ENCODE measurements at places on chromosomes 5 and 9.

- no peak for DNase-seq
These were observed 93.4 kb downstream of the STRBP start for GRCh38 chr9:123174887-123175518.

GRCh38 chr9:10354591-10354990, 258.2 kb downstream of the PTPRD start:
- no peak for DNase-seq

DNA sequence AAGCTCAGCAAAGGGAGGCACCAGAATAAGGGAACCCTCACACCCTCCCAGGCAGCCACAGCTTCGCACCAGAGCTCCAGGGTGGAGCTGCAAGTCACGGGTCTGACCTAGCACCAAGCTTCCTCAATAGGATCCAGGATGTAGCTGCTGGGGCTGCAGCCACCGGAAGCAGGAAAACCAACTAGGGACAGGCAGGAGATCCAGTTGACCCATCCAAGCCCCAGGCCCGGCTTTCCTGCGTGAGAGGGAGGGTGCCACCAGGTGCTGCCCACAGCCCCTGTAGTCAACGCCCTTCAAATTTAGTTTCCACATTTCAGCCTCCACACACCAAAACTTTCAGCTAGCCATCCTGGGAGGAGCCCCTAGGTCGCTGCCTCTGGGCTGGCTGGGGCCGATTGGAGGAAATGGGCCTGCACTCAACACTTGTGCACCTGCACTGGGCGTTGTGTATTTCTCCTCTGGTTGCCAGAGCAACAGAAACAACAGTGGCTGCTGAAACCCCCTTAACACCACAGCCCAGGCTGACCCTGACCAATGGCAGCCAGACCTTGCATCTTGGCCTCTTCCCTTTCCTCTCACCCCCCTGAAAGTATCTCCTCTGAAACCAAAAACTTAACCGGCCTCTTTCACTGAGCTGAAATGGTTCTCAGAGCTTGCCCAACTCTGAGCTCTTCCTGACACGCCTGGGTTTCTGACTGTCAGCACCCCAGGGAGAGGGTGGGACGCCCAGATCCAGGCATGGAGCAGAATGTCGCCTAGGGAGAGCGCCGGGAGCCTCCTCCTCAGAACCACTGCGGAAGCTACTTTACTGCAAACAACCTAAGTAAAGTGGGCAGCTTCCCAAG, 226.5 kb upstream of the MAP3K1 start:
- no peak for DNase-seq

GRCh38 chr9:134190232-134191121, 26.1 kb upstream of the RNU6ATAC start:
- no peak for DNase-seq

DNA sequence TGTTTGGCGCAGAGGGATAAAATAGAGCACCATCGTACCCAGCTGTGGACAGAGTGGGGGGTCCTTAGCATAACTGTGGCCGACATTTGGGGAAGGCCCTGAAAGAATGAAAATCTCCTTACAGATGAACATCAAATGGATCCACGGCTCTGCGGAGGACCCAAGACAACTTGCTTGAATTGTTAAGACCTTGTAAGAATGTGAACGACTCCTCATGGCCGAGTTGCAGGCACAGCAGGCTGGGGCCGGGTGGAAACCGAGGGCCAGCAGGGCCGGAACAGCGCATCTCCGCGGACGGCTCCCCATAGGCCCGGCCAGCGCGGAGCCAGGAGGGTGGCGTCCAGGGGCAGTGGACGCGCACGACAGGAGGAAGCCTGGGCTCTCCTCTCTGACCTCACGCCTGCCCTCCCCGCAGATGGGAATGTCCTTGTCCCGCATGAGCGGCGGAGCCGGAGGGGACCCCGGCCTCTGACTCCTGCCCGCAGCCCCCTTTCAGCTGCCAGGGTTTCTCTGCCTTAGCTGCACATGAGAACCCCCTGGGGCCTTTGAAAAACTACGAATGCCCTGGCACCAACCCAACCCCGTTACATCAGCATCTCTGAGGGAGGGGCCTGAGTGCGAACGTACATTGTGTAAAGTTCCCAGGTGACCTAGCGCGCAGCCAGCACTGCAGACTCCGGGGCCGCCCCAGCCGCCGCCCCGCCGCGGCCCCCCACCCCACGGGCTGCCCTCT, 36.2 kb upstream of the PTCH1 start:
- DNase-seq = peak; percentile 22

- DNase-seq = no peak
These were observed 7.2 kb downstream of the NDUFS6 start for GRCh38 chr5:1808439-1808838.

DNA sequence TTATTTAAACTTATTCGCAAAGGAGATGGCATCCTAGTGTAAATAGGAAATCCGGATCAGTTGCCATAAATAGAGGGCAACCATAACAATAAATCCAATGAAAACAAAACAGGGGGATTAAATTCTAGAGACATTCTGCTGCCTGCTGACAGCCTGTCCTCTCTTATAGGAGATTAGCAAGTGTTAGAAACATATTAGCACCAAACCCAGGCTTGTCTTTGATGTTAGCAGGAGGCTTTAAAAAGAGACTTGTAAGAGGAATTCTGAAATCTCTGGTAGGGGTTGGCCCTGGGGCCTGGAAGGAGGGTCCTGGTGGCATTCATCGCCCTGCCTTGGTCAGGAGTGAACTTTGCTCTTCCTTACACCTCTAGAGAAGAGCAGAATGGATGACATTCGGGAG, 21.6 kb downstream of the NDST1 start:
- no peak for DNase-seq

DNA sequence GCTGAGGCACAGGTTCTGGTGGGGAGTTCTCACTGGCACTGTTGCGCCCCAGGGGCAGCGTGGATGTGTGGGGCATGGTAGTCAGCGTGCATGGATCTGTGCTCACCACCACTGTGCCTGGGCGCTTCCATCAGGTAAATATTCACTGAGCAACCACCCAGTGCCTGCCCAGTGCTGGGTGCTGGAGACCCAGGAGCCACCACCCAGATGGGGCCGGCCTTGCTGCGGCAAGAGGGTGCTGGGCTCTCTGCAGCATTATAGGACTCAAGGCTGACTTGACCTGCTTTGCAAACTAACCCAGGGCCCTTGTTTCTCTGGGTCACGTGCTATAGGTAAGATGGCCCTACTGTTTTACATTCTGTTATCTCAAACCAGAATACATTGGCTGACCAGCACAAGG, 60.5 kb downstream of the DAP start:
- no peak for DNase-seq

DNA sequence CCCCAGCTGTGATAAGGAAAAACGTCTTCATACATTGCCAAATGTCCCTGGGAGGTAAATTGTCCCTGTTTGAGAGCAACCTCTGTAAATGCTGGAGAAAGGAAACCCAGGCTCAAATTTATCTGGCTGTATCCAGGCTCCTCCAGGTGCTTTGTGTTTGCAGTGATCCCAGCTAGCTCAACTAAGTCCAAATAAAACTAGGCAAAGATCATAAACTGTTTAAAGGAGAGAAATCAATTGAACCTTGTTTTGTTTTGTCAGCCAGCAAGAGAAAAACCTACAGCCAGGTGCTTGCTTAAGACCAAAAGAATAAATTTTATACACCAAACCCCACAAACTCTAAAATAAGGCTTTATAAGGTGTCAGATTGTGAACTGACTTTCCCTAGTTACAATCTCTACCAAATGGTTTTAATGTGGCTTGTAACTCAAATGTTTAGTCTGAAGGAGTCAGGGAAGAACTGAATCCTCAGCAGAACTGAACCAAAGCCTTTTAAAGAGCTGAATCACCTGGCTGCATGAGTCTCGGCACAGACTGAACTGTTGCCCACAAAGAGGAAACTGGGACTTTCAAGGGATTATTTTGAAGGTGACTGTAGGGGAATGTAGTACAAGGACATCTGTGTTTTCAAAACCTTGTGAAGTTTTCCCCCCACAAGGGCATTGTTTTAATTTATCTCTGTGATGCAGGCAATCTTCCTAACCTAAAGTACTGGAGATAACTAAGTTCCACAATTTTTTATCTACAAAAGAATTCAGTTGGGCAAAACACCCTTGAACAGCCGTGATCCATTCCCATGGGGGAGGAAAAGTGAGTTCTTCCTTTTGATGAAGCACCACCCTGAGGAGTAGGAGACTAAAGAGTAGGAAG, 201.7 kb upstream of the TARS1 start:
- no peak for DNase-seq

DNA sequence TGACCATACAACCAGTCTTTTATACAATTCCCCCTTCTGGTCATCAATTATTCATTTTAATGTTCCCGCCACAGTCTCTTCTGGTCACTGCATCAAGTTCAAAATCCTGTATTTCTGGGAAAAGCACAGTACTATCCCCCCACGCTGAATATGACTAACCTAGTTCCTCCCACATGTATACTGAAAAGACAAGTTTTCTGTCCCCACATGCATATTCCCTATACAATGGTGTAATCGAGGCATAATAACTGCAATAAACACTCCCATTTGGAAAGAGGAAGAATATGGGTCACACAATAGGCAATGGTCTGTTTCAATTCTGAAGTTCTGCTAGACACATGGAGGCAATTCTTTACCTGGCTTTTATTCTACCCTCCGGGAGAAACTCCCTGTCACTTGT, 344.9 kb downstream of the EFNA5 start:
- DNase-seq = no peak

GRCh38 chr5:132219981-132220380, 7.7 kb downstream of the P4HA2 start:
- DNase-seq = no peak
